Hindlimb muscle (tissue), 1 donor: ENCODE measurements at places on chromosomes 13 and 19.

GRCh38 chr19:18373892-18374629 lies 11.9 kb upstream of the GDF15 start:
- DNase-seq, result peak; percentile 85

- peak; percentile 56 for DNase-seq
Measured at GRCh38 chr13:32261567-32261966, 53.6 kb downstream of the ZAR1L start.

DNA sequence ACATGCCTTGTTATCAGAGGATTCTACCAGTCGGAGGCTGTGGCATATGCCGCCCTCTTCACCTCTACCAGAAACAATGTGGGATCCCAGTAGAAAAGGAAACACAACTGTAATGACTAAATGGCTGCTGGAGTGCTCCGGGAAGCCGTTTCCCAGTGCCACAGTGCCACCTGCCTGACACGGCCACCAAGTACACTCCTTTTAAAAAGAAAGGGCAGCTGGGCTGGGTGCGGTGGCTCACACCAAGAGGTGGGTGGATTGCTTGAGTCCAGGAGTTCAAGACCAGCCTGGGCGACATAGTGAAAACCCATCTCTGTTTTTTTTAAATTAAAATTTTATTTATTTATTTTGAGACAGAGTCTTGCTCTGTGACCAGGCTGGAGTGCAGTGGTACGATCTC lies 67.3 kb downstream of the TRPM4 start:
- DNase-seq, result no peak

DNA sequence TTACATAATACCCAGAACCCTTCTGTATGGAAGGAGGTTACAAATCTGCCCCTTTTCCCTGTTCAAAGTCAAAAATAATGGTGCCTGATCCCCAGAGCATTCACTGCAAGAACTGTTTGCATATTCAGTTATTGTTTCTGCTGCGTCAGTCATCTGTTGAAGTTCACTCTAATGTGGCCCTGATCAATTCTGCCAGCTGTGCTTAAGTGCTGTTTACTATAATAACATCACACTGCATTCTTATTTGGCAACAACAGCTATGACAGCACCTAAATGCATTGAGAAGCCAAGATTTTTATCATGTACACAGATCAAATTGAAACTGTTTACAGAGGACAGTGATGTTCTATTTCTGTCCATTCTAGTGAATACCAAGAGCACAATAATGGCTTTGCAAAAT lies 115.9 kb downstream of the DACH1 start:
- no peak for DNase-seq

DNA sequence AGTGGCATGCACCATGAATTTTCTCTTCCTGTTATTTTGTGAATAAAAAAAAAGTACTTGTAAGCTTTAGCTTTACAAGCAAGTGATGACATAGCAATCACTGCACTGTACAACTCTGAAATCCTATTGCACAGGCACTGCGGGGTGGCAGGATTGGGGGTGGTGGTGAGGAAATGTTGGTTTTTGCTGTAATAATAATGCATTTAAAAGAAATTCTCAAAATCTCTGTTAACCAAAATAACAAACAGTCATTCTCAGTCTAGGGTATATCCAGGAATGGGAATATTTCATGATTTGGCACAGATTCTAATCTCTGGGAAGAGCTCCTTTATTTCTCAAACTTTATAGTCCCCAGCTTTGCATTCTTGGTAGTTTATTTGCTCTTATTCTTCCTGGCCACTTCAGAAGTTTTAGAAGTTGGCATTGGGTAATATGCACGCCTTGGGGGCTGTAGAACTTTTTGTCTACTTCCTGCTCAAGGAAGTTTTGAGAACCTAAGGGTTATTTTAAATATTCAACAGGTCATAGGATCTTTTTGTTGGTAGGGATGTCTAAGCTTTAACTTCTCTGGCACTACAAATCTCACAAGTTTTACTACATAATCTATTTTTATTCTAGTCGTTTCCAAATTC lies 353.0 kb upstream of the KLF12 start:
- no peak for DNase-seq

GRCh38 chr13:44819772-44820171 lies 169.5 kb downstream of the NUFIP1 start:
- DNase-seq, result no peak

- no peak for DNase-seq
Measured at GRCh38 chr13:27353166-27353583, 71.2 kb upstream of the GTF3A start.

GRCh38 chr19:33332248-33332647 lies 29.9 kb upstream of the CEBPA start:
- DNase-seq, result no peak

- no peak for DNase-seq
Measured at GRCh38 chr13:103002279-103002678, 63.9 kb downstream of the SLC10A2 start.

DNA sequence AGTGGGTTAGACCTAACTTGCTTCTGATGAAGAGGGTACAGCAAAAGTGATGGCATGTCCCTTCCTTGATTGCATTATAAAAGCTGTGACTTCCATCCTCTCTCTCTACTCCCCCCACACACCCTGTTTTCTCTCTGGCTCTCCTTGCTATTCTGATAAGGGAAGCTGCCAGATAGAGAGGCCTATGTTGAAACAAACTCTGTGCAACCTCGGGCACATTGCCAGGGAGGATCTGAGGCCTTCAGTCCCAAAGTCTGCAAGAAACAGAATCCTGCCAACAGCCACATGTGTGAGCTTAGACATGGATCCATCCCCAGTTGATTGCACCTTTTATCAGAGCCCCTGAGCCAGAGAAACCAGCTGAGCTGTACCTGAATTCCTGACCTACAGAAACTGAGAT lies 44.8 kb upstream of the ARGLU1 start:
- no peak for DNase-seq

DNA sequence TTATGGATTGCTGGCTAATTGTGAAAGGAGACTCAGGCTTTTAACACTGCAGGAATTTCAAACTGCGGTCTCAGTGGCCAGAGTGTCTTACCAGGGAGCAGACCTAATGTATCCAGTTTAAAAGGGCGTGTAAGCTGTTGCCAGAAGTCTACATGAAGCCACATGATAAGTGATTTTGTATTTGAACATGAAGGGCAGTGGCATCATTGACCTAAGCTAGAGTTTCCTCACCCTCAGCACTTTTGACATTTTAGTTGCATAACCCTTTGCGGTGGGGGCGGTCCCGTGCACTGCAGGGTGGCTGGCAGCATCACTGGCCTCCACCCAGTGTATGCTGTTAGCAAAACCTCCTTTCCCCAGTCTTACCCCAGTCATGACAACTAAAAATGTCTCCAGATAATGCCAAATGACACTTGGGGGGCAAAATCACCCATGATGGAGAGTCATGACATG lies 23.7 kb upstream of the GPR18 start:
- peak; percentile 29 for DNase-seq

DNA sequence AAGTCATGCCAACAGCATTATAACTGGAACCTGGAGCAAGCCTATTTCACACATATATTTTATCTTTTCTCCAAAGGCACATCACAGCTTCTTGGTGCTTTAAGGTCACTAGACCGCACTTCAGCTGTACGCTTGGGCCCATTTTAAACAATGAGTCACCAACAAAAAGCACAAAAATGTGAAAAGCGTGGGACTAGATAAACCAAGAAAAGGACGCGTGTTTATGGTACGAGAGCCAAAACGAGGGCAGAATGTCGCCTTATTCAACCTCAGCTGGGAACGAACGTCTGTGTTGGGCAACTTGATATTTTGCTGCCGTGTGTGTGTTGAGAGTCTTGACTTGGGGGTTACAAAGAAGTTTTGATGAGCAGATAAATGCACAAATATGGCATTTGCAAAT lies 9.2 kb upstream of the EHD2 start:
- no peak for DNase-seq

DNA sequence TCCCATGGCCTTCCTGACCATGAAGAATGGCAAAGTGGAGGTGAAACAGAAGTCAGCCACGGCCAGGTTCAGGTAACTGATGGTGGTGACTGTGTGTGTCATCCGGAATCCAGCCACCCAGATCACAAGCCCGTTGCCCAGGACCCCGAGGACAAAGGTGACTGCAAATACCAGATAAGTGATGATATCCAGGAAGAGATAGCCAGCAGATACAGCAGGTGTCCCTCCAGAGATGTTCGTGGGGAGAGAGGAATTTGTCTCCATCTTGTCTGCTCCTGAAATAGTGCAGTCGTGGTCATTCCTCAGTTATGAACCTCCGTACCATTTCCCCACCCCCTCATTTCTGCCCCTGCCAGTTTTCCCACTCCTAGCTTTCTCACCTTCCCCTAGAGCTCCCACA lies 4.9 kb downstream of the FPR1 start:
- DNase-seq, result no peak

- no peak for DNase-seq
Measured at GRCh38 chr19:40411125-40411842, 1.9 kb downstream of the PRX start.

DNA sequence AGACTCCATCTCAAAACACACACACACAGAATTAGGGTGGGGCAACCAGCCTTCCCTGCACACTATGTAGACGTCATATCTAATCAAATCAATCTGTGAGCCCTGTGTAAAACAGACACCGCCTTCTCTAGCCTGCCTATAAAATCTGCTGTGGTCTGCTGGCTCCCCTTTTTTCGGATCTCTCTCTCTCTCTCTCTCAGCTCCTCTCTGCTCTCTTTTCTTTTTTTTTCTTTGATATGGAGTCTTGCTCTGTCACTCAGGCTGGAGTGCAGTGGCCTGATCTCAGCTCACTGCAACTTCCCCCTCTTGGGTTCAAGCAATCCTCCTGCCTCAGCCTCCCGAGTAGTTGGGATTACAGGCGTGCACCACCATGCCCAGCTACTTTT lies 11.8 kb upstream of the CD70 start:
- DNase-seq, result no peak

DNA sequence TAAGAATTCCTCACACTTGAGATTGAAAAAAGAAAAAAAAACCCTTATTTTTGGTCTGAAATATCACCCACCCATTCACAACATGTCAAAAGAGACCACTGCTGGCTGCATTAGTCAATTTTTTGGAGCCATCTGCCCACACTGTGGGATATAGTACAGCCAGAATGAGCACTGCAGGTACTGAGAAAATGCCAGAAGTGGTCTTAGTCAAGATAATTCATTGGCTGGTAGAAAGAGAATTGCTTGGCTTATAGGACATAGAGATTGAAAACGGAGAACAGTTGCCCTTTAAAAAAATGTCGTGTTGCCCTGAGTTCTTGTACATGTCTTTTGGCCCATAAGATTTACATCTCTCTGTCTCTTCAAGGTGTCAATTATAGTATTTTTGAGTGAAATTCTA lies 1899.5 kb downstream of the OLFM4 start:
- DNase-seq, result no peak

GRCh38 chr19:40398417-40399131 lies 8.6 kb upstream of the HIPK4 start:
- DNase-seq, result no peak

DNA sequence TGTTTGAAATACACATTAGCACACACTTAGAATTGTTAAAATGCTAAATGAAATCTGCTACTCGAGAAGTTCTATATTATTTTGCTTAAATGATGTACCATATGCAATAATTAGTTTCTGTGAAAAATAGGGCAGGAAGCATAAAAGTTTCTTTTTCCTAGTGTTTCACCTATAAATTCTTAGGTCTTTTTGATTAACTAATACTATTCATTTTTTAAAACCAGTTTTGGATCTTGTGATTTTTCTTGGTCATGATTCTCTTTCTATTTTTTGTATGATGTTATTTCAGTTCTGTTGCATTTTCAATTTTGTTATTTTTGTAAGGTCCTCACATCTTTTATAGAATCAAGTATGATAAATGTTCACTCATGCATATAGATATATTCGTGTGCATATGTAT lies 66.1 kb downstream of the URI1 start:
- no peak for DNase-seq

DNA sequence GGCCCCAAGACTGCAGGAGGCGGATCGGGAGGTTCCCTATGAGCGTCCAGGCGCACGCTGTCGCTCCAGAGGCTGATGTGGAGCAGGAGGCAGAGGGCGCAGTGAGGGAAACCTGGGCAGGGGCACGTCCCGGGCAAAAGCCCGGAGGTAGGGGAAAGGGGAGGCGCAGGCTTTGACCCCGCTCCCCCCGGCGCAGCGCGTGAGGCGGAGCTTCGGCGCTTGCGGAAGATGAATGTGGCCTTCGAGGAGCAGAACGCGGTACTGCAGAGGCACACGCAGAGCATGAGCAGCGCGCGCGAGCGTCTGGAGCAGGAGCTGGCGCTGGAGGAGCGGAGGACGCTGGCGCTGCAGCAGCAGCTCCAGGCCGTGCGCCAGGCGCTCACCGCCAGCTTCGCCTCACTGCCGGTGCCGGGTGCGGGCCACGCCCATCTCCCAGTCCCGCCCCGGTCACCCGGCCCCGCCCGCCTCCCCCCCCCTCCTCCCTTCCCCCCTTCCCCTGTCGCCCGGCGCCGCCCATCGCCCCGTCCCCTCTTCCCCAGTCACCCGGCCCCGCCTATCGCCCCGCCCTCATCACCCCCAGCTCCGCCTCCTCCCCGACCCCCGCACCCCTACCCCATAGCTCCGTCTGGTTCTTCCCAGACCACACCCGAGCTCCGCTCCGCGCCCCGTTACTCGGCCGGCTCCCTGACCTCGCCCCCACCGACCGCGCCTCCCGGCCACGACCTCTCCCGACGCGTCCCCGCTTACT lies 4.1 kb downstream of the HMG20B start:
- DNase-seq, result peak; percentile 79

- no peak for DNase-seq
Measured at GRCh38 chr13:44786756-44787155, 202.5 kb downstream of the NUFIP1 start.

DNA sequence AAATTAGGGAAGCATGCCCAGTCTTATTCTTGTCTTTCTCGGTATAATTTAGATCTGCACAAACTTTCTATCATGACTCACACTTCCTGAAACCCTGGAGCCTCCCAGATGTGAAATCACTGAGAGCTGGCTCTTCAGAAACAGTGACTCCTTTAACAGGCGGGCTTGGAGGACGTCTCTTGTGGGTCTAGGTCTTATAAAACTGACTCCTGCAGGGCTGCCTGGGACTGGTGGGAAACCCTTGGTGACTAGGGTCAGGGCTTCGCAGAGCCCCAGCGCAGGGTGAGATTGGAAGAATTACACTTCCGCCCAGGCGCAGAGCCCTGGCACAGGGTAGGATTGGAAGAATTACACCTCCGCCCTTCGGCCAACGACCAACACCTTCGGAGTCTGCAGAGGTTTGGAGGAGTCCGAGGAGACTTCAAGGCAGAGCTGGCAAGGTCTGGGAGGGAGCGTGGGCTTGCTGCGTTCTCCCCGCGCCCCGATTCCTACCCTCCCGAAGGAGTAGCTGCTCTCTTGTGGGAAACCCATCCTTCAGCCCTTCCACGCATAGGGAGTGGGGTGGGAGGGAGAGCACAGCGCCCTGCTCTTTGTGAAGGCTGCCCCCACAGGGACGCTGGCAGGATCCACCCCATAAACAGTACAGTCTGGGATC lies 43.4 kb upstream of the MAP3K10 start:
- peak; percentile 26 for DNase-seq

GRCh38 chr13:110407021-110407420 lies 99.9 kb downstream of the COL4A2 start:
- DNase-seq, result no peak
